ENCODE measurements at places on chromosomes 6 and 20.

DNA sequence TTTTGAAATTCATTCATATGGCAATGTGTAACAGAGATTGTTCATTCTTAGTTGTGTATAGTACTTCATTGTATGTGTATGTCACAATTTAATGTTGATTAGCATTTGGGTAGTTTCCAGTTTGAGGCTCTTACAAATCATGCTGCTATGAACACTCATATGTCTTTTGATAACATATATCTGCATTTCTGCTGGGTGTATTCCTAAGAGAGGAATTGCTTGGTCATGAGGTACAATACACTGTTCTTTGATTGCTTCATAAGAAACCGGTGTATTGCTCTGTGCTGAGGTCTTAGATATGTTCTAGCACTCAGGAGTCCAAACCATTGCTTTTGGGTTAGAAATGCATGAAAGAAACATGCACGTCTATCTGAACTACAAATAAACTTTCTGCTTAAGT, 492.9 kb upstream of the JAG1 start:
- DNase-seq = no peak

DNA sequence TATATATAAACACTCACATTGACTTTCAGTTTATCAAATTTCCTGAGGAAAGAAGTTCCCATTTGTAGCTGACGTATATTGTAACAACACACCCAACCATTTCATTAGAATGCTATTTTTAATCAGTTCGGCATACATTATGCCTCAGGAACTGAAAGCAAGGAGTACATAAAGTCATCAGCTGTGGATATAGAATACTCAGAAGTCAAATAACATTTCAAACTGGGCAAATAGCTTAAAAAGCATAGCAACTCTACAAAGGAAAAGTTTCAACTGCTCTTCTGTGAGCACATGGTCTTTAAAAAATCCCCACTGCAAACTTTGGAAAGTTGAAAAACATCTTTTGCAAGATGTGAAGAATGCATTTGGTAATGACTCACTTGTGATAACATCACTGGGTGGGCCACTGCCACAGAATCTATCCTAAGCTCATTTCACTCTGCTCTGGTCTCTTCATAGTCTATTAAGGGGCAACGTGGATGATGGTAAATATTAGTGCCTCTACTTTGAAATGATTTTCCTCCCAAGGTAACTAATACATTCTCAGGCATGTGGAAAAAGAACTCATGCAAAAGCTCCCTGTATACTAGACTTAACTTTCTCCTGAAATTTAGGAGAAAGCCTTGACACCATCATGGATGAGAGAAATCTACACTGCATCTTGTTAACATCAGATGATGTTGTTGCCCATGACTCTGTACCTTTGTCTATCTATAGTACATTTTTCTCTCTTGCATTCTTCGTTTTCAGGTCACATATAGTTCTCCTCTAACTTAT, 49.2 kb downstream of the FYN start:
- DNase-seq = peak; percentile 64

GRCh38 chr6:38498805-38499445, 140.8 kb downstream of the BTBD9 start:
- no peak for DNase-seq

DNA sequence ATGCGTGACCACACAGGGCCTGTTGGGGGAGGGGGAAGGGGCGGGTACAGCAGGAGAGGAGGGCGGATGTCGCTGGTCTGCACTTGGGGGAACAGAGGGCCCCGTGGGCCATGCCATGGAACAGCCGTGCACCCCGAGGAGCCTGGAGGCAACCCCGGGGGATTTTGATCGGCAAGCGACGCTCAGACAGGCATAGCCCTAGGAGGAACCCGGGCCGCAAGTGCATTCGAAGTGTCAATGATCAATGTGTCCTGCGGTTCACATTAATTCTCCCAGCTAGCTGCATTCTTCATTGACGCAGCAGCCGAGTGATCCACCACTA, 772.8 kb upstream of the DEFB115 start:
- peak; percentile 2 for DNase-seq

DNA sequence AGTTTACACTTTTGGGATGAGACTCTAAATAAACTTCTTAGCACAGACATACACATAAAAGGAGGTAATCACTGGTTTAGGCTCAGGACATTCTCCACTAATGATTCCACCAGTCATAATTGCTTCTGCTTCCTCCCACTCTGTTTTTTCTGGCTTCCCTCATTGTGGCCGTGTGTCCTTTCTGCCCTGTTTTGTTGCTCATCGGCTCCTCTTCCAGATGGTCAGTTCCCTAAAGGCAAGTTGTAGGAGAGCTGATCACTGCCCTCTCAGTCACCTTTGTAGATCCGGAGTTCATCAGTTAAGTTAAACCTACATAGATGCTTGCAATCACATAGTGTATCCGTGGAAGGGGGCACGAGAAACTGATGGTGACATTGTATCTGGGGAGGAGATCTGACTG, 200.5 kb upstream of the ARG1 start:
- peak; percentile 57 for DNase-seq

GRCh38 chr20:59484228-59484627, 120.1 kb upstream of the PHACTR3 start:
- no peak for DNase-seq
